Inflammatory macrophage treated with lipopolysaccharide for 4 hours (primary cell): ENCODE measurements at places on chromosomes 1 and 21.

DNA sequence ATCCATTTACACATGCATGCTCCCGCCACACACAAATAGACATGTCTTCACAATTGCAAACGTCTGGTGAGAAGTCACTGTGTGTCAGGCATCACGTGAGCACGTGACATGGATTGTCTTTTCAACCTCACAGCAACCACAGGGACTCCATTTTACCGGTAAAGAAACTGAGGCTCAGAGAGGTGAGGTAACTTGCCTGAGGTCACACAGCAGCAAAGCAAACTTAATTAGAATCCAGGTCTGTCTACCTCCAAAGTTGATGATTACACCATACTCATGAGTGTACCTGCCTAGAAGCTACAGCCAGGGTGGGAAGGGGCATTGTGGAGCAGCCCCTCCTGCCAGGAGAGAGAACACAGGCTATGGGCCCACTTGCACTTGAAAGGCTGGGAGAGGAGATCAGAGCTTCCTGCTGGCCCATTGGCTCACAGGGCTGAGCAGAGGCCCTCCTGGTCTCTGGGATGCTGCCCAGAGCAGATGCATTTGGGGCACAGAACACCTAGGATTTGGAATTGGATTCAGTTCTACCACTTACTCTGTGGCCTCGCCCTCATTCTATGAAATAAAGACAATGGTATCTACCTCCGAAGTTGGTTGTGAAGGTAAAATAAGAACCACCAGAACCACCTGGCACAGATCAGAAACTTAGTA lies 44.4 kb upstream of the SELENON start:
- DNase-seq, result no peak

- DNase-seq, result no peak
Observed at GRCh38 chr1:172167796-172168596, 252.5 kb upstream of the C1orf105 start.

DNA sequence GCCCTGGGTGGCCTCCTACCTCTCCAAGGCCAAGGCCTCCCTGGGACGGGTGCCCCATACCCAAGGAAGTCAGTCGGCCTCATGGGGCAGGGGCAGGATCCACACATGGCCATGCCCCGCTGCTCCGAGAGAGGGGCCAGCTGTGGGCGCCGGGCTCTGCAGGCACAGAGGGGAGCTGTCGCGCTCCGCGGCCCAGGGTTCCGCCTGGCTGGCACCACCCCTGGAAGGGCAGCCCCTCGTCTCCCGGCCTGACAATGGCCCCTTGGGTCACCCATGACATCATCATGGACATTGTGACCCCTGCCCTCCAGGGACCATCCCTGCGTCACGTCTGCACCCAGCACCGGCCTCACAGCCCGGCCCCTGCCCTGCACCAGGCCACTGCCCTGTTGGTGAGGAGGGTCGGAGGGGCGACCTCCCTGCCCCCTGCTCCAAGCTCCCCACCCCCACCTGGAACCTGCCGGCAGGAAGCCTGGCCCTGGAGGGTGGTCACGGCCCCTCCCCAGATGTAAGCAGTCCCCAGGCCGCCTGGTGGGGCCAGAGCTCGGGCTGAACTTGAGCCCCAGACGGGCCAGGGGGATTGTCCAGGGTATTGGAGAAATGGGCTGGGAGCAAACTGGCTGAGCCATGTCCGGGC lies 5.8 kb downstream of the TTLL10 start:
- no peak for DNase-seq

DNA sequence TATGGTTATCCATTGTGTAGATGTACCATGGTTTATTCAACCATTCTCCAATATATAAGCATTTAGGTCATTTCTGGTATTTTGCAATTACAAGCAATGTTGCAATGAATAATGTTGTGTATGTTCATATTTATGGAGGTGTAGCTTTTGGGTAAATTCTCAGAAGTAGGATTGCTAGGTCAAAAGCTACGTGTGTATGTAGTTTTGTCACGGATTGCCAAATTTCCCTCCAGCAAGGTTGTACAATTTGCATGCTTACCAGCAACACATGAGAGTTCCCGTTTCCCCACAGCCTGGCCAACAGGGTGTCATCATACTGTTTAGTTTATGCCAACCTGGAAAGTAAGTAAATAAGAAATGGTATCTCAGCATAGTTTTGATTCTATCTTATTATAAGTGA lies 36.3 kb downstream of the IGSF5 start:
- no peak for DNase-seq

GRCh38 chr1:19038732-19039131 lies 82.3 kb upstream of the IFFO2 start:
- no peak for DNase-seq

DNA sequence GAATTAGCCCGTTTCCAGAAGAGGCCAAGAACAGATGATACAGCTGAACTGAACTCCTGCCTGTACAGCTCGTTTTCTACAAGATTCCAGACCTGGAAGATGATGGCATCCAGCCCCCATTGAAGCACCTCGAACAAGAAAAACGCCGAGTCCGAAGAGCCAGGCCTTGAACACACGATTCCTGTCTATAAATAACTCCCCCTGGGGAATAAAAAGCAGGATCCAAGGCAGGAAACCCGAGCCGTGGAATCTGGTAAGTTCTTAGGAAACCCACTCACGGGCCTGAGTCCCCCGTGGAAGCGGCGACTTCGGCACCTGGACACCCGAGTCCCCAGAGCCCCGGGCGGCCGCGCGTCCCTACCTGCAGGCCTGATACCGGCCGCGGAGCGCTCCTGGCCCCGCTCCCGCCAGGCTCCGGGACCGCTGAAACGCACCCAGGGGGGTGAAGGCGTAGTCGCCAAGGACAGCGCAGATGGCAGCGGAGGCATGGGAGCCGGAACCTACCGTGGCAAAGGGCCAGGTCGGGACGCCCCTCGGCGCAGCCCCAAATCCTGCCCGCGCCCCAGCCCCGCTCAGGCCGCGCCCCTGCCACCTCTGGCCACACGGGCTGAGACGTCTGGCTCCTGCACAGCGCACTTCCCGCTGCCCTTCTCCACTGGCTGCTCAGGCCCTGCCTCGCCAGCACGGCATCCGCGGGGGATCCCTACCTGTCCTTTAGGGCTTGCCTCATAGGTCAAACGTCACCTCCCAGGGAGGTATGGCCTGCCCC lies 14.0 kb upstream of the HLCS start:
- no peak for DNase-seq

DNA sequence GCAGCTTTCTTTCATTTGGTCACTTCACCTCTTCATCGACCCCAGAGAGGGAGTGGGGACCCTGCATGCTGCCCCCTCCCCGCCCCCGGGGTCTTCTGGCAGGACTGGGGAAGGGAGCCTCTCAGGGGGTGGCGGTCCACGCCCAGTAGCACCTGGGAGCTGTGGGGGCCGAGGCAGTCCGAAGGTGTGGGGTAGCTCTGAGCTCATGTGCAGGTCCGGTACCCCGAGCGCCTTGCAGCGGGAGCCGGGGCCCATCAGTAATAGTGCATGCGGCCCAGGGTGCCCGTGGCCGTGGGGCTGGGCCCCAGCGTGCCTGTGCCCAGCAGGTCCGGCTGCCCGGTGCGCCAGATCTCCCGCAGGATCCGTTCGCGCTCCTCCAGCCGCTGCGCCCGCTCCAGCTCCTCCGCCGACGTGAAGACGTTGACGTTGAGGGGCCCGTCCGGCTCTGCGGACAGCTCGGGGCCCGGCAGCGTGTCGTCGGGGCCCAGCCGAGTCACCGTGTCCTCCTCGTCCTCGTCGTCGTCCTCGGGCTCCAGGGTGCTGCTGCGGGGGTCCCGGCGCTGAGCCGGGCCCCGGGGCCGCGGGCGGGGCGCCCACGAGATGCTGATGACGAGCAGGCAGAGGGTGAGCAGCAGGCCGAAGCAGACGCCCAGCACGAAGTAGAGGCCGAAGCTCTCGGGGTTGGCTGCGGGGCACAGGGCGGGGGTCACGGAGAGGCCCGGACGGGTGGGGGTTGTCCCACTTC lies 1.2 kb downstream of the EVA1B start:
- no peak for DNase-seq

DNA sequence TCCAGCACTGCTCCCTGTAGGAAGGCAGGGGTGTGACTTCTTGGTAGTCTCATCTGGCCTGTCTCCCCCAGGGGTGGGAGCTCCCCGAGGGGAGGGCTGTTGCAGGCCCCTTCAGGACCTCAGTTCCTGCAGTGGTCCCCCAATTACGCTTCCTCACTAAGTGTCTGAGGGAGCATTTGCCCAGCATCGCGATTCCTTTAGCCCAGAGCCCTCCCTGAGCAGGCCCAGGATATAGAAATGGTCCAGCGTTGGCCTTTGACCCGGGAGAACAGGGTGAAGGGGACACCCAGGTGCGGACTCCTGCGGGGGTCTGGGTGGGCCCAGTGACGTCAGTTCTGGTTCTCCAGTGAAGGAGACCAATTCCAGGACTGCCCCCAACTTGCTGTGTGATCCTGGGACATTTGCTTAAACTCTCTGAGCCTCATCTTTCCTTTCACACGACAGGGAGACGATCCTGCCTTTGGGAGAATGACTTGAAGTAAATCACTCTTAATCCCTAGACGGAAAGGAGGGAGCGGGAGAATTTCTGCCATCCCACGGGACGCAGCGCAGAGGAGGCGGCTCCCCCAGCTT lies 32.6 kb upstream of the BTG2 start:
- DNase-seq, result no peak

- DNase-seq, result no peak
Observed at GRCh38 chr1:169142129-169142528, 35.6 kb downstream of the ATP1B1 start.

DNA sequence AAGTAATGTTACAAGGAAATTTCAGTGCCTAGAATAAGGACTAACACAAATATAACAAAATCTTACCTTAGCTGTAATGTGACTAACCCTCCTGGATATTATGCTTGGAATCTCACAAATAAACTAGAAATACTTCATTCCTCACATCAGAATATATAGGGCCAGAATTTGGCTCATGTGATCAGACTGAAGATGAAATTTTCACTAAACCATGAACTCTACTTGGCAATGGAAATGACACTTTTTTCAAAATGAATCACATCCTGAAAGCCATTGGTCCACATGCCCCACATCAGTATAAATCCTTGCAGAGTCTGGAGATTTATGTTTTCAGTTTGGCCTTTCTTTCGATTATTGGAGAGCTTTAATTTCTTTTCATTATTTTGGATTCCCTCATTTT lies 227.8 kb downstream of the NRIP1 start:
- no peak for DNase-seq

GRCh38 chr1:41902159-41902577 lies 16.6 kb downstream of the HIVEP3 start:
- DNase-seq, result no peak

GRCh38 chr1:91166106-91166712 lies 144.4 kb upstream of the ZNF644 start:
- DNase-seq, result peak; percentile 55

GRCh38 chr1:108096089-108096488 lies 104.1 kb downstream of the SLC25A24 start:
- DNase-seq, result no peak

- DNase-seq, result no peak
Observed at GRCh38 chr1:247400685-247401084, 15.3 kb upstream of the NLRP3 start.

GRCh38 chr1:227888404-227889046 lies 59.2 kb downstream of the WNT9A start:
- no peak for DNase-seq

- peak; percentile 86 for DNase-seq
Observed at GRCh38 chr21:43659136-43660000, at the start of the genes HSF2BP and RRP1B. TSS of gene HSF2BP (minus strand) at chr21:43659488. CDS start at chr21:43658096, 1,392 bp downstream. TSS of gene RRP1B (plus strand) at chr21:43659560. CDS start at chr21:43659665, 105 bp downstream.

DNA sequence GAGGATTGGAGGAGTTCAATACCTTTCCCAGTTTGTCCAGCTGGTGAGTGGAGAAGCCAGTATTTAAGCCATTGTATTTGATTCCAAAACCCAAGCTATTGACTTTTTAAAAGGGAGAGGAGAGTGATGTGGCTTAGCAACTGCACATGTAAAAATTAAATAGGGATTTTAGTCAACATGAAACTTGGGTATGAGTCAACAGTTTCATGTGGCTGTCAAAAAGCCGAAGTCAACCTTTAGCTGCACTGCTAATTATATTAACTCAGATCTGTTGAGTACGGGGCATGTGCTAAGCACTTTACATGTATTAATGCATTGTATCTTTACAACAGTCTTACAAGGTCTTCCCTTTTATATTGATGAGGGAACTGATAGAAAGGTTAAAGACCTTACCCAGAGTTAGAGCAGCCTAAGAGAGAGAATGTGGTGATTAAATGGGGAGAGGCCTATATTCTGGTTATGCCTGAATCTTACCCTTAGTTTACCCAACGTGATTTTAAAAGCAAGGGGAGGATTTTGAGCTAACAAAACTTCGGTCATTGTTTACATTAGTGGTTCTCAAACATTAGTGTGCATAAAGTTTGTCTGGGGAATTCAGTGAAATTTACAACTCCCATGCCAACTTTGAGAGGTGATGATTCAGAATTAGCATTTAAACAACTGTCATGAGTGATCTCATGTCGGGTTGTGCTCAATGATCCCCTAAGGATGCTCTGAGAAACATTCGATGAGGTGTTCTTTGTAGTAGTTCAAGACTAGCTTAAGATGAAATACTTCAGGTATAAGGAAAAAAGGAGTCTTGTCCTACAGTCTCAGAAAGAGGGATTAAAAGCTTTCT lies 6.9 kb upstream of the SLC35F3 start:
- no peak for DNase-seq

DNA sequence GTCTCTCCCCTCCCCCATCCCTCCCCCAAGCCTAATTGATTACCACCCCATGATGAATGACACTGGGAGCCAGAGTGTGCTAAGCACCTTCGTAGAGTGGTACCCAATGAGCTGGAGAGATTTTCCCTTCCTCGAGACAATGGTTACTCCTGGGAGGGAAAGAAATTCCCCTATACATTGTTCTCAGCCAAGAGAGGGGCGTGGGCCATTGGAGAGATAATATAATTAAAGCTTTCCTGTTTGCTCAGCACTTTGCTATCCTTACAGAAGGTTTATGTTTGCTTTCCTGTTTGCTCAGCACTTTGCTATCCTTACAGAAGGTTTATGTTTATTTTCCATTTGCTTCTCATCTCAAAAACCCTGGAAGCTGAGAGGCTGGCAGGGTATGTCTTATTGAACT lies 126.1 kb upstream of the KLHDC7A start:
- DNase-seq, result no peak

- DNase-seq, result peak; percentile 21
Observed at GRCh38 chr1:186218654-186219352, 156.2 kb downstream of the TPR start.

GRCh38 chr21:44455524-44456213 lies 359 bp downstream of the LRRC3 start:
- DNase-seq, result peak; percentile 54

DNA sequence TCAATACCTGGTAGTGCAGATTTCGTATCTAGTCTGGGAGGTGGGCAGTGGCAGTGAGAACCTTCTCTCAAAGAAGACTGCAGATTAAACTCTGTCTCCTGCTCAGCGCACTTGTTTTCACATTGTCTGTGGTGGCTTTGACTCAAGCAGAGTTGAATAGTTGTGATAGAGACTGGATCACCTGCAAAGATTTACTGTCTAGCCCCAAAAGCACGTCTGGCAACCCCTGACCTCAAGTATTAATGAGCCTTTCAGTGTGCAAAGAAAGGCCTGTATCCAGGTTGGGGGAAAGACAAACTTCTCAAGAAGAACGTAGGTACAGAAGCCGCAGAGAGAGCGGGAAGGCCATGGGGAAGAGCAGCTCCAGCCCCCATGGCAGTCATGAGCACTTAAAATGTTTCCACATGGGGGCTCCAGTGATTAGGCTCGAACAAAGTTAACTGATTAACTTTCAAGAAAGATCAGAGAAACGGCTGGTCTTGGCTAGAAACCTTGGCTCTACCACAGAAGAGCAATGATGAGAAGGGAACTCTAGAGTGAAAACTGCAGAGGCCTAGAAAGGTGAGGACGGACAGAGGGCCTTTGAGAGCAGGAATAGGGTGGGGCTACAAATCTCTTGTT lies 15.2 kb downstream of the HENMT1 start:
- no peak for DNase-seq

GRCh38 chr1:116078699-116079223 lies 32.4 kb upstream of the MAB21L3 start:
- no peak for DNase-seq

GRCh38 chr21:31124010-31124409 lies 85.7 kb upstream of the KRTAP19-8 start:
- peak; percentile 81 for DNase-seq
